ENCODE measurements at places on chromosomes 2 and 18. TPM values are rescaled to one million over a fixed set of nuclear protein-coding genes. Genes with fewer than 3 reads are reported as not detected.
A peak's percentile ranks its signal among the peaks of the same experiment; 100 is the strongest.

Gene TEX261
- 31.8 TPM for polyA plus RNA-seq

DNA sequence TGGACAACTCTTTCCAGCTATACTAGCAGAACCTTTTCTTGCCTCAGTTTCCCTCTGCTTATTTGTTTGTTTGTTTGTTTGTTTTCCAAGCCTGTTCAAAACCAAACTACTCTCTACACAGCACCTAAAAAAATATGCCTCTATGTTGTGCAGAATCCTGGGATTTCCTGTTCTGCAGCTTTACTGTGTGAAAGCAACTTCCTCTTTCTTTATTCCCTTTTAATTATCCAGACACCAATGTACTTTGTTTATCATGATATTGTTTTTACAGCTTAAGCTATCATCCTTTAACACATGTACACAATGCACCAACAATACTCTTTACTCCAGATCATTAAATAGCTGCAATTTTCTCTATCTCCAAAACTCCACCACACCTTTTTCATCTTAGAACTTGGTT is 259.5 kb downstream of the EPHA4 start:
- no peak for DNase-seq

- peak; percentile 33 for DNase-seq
Observed at GRCh38 chr18:59220164-59220783, 316 bp downstream of the GRP start.

- no peak for DNase-seq
Observed at GRCh38 chr2:17136231-17136630, 382.0 kb downstream of the RAD51AP2 start.

Gene LCT
- 0.01 TPM for polyA plus RNA-seq

GRCh38 chr2:33213648-33214047 is 262.8 kb upstream of the RASGRP3 start:
- no peak for DNase-seq

- no peak for DNase-seq
Observed at GRCh38 chr2:24123922-24124580, 782 bp downstream of the FAM228B start.

Gene REG3A
- polyA plus RNA-seq = 0.96 TPM

- peak; percentile 30 for DNase-seq
Observed at GRCh38 chr2:179049546-179050311, at the start of gene CCDC141. TSS of gene CCDC141 (minus strand) at chr2:179050137. CDS start at chr2:179049941, 196 bp downstream.

DNA sequence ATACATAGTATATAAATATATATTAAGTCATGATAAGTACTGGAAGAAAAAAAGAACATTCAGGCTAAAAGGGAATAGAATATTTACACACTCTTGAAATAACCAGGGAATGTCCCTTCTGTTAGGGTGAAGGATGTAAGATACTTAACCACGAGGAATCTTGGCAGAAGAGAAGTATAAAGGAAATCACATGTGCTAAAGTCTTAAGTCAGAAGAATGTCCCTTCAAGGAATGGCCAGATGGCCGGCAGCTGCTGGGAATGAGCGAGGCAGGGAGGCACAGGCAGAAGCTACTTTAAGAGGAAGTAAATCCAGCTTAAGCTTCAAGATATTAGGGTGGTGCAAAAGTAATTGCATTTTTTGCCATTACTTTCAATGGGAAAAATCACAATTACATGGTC is 5.5 kb downstream of the CCDC102B start:
- peak; percentile 93 for DNase-seq

Gene CERKL
- 1.3 TPM for polyA plus RNA-seq

GRCh38 chr2:23806201-23806600 is 120.7 kb downstream of the ATAD2B start:
- no peak for DNase-seq
